GM12865 (cell line): ENCODE measurements at places on chromosomes 16 and 17.
A peak's percentile ranks its signal among the peaks of the same experiment; 100 is the strongest.

GRCh38 chr17:78128551-78129350, at the start of gene TMC6:
TMC6 (minus strand) TSS chr17:78128755; CDS start chr17:78126832, 1,923 bp downstream.
- DNase-seq = peak; percentile 89

- no peak for DNase-seq
Measured at GRCh38 chr16:53755026-53755910, 51.3 kb downstream of the FTO start.

- DNase-seq = no peak
Measured at GRCh38 chr16:23907903-23908302, 72.1 kb downstream of the PRKCB start.

DNA sequence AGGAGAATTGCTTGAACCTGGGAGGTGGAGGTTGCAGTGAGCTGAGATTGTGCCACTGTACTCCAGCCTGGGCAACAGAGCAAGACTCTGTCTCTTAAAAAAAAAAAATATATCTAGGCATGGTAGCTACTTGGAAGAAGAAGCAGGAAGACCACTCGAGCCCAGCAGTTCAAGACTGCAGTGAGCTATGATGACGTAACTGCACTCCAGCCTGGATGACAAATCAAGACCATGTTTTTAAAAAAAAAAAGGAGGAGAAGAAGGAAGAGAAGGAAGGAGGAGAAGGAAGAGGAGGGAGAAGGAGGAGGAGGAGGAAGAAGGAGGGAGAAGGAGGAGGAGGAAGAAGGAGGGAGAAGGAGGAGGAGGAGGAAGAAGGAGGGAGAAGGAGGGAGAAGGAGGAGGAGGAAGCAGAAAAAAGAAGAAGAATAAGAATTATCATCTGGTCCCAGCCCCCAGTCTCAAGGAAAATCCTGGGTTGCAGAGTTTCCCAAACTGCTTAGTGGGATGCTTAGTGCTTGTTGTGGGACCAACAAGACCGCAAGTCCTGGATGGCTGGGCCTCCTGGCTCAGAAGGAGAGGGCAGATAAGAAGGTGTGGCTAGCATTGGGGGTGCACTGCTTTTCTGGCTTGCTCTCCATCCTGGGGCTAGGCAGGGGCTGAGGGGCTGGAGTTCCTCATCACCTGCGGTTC, 3.7 kb upstream of the DRC7 start:
- no peak for DNase-seq

DNA sequence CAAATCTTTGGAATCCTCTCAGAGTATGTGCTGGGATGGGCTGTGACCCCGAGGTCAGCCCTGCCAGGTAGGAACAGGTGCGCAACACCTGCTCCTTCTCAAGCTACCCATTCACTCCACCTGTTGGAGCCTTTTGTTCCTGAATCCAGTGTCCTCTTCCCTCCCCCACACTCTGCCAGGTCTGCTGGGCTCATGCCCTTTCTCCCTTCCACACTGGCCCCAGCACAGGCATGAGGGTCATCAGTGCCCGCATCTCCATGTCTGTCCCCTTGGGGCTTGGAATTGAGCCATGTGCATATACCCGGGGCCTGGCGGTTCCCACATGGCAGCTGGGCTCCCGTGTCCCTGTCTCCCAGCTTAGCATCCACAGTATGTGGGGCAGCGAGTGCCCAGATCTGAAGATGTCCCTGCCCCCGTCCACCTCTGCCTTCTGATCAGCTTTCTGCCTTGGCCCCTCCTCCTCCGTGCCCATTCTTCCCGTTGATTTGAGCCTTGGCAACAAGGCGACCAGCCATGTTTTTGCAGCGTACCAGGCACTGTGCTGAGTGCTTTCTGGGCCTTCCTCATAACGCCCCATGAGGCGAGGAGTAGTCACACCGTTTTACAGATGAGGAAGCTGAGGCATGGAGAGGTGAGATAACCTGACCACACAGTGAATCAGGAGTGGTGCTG, 102.2 kb downstream of the RAP1GAP2 start:
- DNase-seq = no peak

GRCh38 chr17:1087381-1088241, 90.7 kb downstream of the TIMM22 start:
- no peak for DNase-seq

DNA sequence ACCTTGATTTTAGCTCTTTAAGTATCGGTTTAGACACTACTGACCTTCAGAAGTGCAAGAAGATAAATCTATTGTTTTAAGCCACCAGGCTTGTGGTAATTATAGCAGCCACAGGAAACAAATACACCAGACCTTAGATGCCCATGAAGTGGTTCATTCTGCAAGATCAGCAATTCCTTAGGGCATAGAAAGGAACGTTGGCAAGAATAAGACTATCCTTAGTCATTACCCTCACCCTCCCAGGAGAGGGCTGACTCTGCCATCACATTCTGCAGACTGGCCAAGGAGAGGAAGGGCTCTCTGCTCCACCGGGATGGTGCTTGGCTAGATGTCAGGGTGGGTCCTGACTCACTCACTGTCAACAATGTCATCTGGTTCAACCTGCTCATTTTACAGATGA, 14.1 kb upstream of the NDEL1 start:
- DNase-seq = no peak

DNA sequence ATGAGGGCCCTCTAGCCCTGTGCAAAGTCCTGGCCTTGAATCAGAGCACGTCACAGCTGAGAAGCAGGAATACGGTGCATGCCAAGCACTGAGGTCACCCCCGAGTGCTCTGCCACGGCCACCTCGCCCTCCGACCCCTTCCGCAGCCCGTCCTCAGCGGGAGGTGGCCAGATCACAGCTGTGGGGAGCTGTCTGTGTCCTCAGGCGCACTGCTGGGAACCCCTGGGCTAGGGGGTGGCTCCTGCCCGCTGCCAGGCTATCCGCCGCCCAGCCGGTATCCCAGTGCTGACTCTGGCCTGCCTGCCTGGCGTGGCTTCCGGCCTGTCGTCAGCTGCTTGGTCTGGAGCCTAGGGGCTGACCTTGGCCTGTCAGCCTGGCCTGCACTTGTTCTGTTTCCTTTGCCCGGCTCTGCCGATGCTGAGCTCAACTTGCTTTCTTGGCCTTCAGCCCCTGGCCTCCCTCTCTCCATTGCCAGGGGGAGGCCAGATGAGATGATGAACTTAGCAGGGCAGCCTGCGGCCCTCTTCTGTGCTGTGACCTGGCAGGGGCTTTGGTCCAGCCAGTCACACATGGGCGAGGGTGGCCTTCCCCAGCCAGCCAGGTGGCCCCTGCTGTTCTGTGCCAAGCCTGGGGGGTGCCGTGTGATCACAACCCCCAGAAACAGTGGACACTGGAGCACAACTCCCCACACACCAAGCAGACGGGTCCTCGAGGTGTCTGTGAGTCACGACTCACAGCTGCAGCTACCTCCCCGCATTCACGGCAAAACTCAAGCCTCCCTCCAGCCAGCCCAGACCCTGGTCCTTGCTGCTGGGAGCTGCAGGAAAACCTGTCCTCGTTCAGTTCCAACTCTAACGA, 77.3 kb downstream of the ZDHHC7 start:
- DNase-seq = no peak

DNA sequence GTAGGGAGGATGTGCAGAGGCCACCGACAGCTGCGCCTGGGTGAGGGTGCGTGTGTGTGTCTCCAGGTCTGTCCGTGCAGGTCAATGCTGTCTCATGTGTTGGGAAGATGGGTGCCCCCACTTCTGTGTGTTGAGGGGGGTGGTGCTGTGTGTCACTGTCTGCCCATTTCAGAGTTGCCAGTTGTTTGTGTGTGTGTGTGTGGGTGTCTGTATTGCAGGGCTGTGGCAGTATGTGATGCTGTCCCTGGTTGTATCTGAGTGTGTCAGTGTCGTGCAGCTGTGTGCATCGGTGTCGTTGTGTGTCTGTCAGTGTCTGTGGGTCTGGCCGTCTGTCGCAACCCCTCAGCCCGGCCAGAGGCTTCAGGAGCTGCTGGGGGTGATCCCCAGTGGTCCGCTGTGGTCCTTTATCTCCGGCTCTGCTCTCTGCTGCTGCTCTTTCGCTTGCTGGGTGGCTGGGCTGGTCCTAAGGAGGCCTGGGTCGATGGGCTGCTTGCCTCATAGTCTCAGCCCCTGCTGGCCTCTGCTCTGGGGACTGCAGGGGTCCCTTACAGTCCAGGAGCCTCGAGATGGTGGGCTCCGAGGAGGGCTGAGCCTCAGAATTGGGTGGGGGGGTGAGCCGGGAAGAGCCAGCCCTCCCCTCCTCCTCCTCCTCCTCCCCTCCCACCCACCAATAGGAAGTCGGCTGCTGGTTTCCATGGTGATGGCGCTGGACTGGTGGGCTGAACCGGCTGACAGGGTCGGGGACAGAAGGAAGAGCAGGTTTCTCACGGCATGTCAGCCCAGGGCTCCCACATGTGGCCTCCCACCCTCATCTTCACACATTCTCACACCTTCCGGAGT, at the start of gene TSPOAP1:
Gene TSPOAP1, minus strand, starts transcription at position 601 of the 840 bp plus-strand sequence. CDS start 875 bp downstream, outside the sequence.
- peak; percentile 98 for DNase-seq

- DNase-seq = no peak
Measured at GRCh38 chr17:79981090-79981489, 54.6 kb downstream of the TBC1D16 start.

DNA sequence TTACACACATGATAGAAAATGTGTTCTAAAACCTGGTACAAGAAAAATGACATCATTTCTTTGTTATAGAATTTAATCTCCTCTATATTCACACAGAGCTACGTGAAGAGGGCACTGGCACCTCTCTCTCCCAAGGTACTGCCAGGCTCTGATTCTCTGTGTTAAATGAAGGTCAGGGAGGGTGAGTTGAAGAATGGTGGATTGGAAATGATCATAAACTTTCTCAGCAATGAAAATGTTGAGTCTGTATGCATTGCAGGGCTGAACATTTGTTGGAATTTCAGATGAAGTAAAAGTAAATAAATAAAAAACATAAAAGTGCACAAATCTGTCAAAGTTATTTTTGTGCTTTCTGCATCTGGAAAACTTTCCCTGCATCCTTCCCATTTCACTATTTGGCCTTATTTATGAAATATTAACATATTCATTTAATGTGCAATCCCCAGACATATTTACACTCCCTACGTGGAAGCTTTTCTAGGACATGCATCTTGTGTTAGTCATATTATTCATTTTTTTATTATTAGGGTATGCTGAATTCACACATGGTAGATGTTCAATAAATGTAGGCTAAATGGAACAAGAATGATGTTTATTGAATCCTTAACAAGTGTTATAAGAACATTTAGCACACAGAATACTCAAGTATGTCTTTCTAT, 810.3 kb upstream of the CDH8 start:
- DNase-seq = no peak

DNA sequence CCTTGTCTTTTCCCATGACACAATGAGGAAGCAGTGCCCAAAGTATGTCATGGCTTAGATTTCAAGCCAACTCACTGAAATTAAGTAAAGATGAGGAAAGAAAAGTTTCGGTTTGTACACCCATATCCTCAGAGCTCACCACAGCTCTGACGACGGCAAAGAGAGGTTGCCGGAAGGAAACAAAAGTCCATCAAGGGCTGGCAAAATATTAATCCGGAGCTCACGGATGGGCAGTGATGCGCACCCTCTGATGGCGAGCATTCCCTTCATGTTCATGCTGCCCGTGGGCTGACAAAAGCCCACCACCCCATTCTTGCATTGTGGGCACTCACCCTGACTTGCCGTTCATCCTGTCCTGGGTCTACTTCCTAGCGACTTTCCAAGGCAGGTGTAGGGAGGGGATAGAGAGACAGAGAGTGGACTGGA, 103.1 kb downstream of the SOX9 start:
- DNase-seq = no peak

DNA sequence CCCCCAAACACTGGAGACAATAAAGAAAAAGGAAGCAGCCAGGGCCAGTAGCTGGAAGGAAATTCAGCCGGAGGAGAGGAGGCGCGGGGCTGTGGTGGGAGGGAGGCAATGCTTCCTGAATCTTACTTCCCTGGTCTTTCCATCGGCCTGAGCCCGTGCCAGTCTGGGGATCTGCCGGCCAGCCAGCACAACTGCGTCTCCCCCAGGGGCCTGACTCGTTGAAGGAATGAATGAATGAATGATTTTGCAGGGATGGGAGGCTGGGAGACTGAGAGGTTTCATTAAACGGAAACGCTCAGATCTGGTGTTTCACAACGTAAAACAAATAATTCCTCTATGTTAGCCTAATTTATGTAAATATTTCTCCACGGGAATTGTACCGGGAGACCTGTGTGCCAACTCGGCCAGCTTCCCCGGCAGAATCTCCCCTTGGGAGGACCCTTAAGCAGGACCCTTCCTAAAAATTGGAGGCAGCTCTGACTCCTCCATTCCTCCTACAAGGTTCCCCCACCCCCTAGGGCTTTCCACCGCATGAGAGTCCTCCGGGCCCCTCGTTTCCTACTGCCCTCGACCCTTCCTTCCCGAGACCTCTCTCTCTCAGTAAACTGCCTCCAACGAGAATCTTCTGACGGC, 1.3 kb upstream of the BAIAP2 start:
- DNase-seq = no peak

- DNase-seq = no peak
Measured at GRCh38 chr16:50248845-50249244, 17.5 kb upstream of the ADCY7 start.

DNA sequence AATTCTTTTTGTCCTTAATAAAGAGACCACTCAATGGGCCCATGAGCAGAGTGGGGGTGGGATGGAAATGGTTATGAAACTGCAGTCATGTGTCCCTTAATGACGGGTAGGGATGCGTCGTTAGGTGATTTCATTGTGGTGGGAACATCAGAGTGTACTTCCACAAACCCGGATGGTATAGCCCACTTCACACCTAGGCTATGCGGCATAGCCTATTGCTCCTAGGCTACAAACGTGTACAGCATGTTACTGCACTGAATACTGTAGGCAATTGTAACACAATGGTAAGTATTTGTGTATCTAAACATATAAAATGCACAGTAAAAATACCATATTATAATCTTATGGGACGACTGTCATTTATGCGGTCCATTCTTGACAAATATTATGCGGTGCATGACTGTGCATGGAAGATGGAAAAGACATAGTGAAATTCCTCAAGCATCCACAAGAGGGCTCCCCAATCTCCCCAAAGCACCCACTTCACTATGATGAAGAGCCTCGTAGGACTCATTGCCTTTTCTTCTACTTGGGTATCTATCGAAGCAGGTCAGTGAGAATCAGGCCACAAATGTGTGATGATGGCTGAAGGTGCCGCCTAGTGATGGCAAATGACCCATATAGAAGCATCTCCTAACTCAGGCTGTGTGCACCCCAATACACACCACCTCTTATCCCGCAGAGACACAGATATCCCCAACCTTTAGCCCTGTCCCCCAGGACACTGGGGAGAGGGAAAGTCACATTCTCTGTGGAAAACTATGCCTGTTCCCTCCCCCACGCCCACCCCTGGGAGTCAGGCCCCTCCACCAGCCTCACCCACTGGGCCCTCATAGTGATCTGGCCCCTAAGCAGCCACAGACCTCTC, 43.5 kb downstream of the TBX21 start:
- DNase-seq = peak; percentile 57

DNA sequence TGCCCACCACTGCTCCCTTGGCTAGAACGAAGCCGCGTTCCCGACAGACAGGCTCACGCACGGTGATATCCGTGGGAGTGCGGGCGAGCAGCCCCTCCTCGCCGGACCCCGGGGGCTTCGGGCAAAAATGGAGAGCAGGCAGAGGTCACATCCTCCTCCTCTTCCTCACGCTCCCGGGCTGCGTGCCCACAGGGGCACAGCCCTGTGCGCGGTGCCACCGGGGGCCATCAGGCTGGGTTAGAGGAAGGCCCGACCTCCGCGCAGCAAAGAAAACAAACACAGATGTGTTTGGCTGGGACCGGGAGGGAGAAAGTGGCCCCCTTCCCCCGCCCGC, 519 bp upstream of the NTN1 start:
- DNase-seq = no peak
